Osteocyte (in vitro differentiated cells): ENCODE measurements at places on chromosomes 3 and 15. TPM values are rescaled to one million over a fixed set of nuclear protein-coding genes. Genes with fewer than 3 reads are reported as not detected.

The CDHR4 gene
- total RNA-seq = not detected in 2 replicates

The CNBP gene
- 199 and 203 TPM in 2 replicates for total RNA-seq

The IMPG2 gene
- total RNA-seq = 0.60 and 0.73 TPM in 2 replicates

The NTRK3 gene
- not detected in 2 replicates for total RNA-seq

The ST8SIA2 gene
- 2.1 and 3.5 TPM in 2 replicates for total RNA-seq

The MEX3B gene
- total RNA-seq = 22.7 and 24.5 TPM in 2 replicates

The A4GNT gene
- not detected in 2 replicates for total RNA-seq

The GHRL gene
- 0.59 and 0.91 TPM in 2 replicates for total RNA-seq

The TGM5 gene
- total RNA-seq = not detected in 2 replicates

The LYZL4 gene
- total RNA-seq = not detected in 2 replicates

The FRMD4B gene
- total RNA-seq = 0.52 and 1.3 TPM in 2 replicates

The CACNA1D gene
- total RNA-seq = 0.48 and 0.57 TPM in 2 replicates

The ZPLD1 gene
- not detected in 2 replicates for total RNA-seq

The GXYLT2 gene
- total RNA-seq = 6.5 and 7.8 TPM in 2 replicates

The SLC12A1 gene
- total RNA-seq = not detected in 2 replicates

The CLDN18 gene
- total RNA-seq = not detected in 2 replicates

The ZNF660 gene
- total RNA-seq = 6.7 and 11.2 TPM in 2 replicates

The SPTSSB gene
- total RNA-seq = not detected in 2 replicates

The SLC2A2 gene
- total RNA-seq = not detected in 2 replicates

The WNT7A gene
- not detected in 2 replicates for total RNA-seq

The C3orf22 gene
- total RNA-seq = not detected in 2 replicates

The COL8A1 gene
- 3,389 and 3,403 TPM in 2 replicates for total RNA-seq

The FGD5 gene
- total RNA-seq = not detected in 2 replicates

The TEX55 gene
- total RNA-seq = not detected in 2 replicates

The TTC14 gene
- 55.6 and 56.8 TPM in 2 replicates for total RNA-seq

The OR5K2 gene
- total RNA-seq = not detected in 2 replicates

The CISH gene
- total RNA-seq = 1.7 and 2.4 TPM in 2 replicates

The ECE2 gene
- total RNA-seq = not detected in 2 replicates

The CIAO2A gene
- 32.6 and 33.8 TPM in 2 replicates for total RNA-seq

The CLDN16 gene
- total RNA-seq = not detected in 2 replicates

The SACM1L gene
- total RNA-seq = 38.3 and 40.8 TPM in 2 replicates

The ATP13A5 gene
- total RNA-seq = not detected in 2 replicates

The UBAP1L gene
- 5.1 and 5.4 TPM in 2 replicates for total RNA-seq

The KY gene
- not detected in 2 replicates for total RNA-seq

The PLA2G4D gene
- not detected in 2 replicates for total RNA-seq

The FGF12 gene
- not detected in 2 replicates for total RNA-seq

The TLR9 gene
- not detected in 2 replicates for total RNA-seq

The GOLGA8S gene
- total RNA-seq = 0.30 and 0.44 TPM in 2 replicates

The SCG3 gene
- not detected in 2 replicates for total RNA-seq

The RBP2 gene
- not detected in 2 replicates for total RNA-seq

The TTC21A gene
- 8.7 and 10.3 TPM in 2 replicates for total RNA-seq

The ETV5 gene
- 58.4 and 63.6 TPM in 2 replicates for total RNA-seq

The GRM2 gene
- total RNA-seq = 0.10 and 0.32 TPM in 2 replicates

The ACKR2 gene
- 0.19 and 0.24 TPM in 2 replicates for total RNA-seq

The TCTA gene
- total RNA-seq = 34.7 and 36.4 TPM in 2 replicates

The SLC6A11 gene
- total RNA-seq = not detected in 2 replicates
